ENCODE measurements at places on chromosomes 4 and X. TPM values are rescaled to one million over a fixed set of nuclear protein-coding genes. Genes with fewer than 3 reads are reported as not detected.

- no peak for DNase-seq
Measured at GRCh38 chrX:108412783-108413182, 25.4 kb downstream of the COL4A6 start.

DNA sequence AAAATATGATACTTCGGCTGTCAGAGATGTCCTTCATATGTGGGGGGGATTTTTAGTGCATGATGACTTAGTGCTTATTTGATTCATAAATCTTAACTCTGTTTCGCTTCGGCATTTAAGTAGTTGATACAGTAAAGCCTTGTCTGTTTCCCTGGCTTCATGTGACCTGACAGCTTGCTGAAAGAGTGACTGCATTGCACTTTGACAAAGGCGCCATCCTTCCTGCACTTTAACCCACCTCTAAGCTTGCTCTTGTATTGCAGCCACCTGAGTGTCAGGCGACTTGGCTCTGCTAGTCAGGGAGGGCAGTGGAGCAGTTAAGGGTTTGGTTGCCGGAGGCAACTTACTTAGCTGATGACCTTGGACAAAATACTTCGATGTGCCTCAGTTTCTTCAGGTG, 65.5 kb downstream of the PTTG2 start:
- no peak for DNase-seq

Gene PPEF2
- not detected for polyA plus RNA-seq

DNA sequence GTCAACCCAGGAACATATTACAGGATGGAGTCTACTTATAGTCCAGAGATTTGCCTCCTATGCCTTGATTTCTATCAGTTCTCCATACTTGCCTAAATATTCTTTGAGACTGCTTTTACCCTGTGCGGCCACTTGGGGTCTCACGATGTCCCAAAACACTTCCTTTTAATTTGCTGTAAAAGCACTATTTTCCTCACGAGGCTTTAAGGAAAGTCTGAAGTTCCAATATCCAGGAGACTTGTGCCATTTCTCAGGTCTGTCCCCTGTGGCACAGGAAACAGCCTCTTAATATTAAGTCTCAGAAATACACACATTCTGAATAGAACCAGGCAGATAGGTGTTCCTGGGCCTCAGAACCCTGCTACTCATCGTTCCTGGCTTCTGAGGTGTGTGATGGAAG, 142.9 kb downstream of the TMEM164 start:
- peak; percentile 47 for DNase-seq

- peak; percentile 69 for DNase-seq
Measured at GRCh38 chrX:69285881-69286564, 120.8 kb upstream of the PJA1 start.

GRCh38 chr4:159279084-159279483, 176.2 kb downstream of the RAPGEF2 start:
- no peak for DNase-seq

Gene TMEM150C
- 23.1 TPM for polyA plus RNA-seq

- no peak for DNase-seq
Measured at GRCh38 chr4:169143335-169143734, 127.4 kb downstream of the SH3RF1 start.

- DNase-seq, result peak; percentile 26
Measured at GRCh38 chrX:143435916-143436315, 81.4 kb downstream of the SPANXN3 start.

DNA sequence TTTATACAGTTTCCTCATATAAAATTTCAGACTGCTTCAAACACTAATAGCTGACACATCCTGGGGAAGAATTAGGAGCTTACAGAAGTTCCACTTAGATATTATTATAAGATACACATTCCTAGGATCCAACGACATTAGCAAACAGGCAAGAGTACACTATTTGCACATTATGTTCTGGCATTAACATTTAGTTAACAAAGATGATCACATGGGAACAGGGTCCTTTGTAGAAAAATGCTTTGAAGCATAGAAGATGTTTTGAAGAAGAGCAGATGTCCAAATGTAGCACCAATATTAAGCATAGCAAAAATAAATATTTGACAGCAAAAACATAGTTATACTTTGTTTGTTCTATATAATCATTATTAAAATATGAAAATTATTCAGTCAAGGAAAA, 52.1 kb downstream of the BTC start:
- DNase-seq, result no peak

Gene CT83
- polyA plus RNA-seq, result not detected

DNA sequence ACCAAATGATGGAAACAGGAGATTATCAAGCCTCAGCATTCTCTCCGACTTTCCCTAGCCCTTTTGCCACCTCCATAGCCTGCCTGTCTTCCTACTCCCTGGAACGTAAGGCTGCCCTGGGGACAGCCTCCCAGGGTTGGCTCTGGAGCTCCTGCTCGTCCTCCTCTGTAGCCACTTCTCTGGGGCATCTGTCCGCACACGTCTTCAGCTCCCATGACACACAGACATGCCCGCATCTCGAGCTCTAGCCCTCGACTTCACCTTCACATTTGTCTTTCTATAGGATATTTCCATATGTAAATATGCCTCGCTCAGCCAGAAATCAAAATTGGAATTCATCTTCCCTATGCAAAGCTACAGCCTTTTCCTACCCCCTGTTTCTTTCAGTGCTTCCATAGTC, 67.7 kb downstream of the TSC22D3 start:
- DNase-seq, result no peak

Gene PABPC5
- 0.76 TPM for polyA plus RNA-seq

Gene BEX1
- 395 TPM for polyA plus RNA-seq

DNA sequence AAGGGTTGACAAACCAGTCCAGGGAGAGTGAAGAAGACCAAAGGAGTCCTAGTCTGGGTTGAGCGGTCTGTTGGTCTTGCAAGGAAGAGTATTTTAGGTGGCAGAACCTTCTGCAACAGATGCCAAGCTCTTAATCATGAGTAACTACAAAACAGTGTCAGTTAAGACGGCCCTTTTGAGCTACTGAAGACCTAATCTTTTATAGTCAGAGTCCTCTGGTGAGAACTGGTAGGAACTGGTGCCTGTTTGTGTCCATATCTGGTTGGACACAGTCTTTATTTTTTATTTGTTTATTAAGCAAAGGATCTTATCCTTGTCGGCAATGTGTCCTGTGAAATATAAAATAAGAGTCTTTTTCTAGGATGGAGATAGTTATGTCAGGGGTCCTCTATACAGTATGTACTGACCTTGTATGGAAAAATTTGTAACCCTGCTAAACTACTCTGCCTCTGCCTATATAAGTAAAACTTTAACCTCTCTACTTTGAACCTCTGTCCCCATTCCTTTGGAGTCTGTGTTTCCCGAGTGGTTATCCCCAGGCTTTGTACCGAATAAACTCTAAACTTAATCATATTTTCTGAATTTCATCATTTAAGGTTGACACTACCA, 47.1 kb downstream of the FAM13A start:
- no peak for DNase-seq

- DNase-seq, result no peak
Measured at GRCh38 chrX:77628294-77629025, 157.6 kb downstream of the ATRX start.

GRCh38 chr4:108901291-108901690, 138.4 kb upstream of the ETNPPL start:
- DNase-seq, result no peak

DNA sequence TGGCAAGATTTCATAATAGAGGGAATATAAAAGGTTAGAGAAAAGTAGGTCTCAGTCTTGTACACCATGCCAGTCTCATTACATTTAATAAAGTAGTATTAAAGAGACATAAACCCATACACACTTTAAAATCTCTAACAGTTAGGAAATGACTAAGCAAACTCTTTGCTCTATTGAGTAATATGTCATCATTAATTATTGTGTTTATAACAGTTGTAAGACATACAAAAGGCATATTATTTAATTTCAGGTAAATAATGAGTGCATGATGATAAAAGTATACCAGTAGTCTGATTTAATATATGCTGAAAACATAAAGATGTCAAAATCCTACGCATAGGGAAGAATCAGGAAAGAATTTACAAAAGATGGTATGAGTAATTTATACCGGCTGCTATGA, 31.0 kb upstream of the FGG start:
- no peak for DNase-seq

- DNase-seq, result no peak
Measured at GRCh38 chrX:1418901-1419544, 27.1 kb upstream of the SLC25A6 start.

DNA sequence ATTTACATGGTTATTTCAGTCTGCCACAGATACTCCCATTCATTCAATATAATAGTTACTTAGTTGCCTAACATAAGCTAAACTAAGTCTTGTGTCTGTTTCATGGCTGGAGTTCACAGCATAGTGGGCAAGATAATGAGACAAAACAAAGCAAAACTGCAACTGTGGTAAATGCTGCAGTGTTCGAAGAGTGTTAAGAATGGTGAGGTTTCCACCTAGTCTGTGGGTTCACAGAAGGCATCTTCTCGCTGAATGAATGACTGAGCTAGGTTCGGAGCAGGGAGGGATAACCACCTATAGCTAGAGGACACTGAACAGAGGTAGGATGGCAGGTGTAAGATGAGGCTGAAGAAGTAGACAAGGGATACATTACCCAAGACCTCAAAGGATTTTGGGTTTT, 171.0 kb downstream of the FBXW7 start:
- DNase-seq, result no peak

DNA sequence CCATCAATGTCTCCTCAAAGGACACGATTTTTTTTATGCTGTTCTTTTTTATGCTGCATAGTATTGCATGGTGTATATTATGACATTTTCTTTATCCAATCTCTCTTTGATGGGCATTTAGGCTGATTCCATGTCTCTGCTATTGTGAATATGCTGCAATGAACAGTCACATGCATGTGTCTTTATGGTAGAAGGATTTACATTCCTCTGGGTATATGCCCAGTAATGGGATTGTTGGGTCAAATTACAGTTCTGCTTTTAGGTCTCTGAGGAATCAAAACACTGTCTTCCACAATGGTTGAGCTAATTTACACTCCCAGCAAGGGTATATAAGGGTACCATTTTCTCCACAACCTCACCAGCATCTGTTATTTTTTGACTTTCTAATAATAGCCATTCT, 113.9 kb downstream of the GRIA3 start:
- no peak for DNase-seq

Gene ELF4
- polyA plus RNA-seq, result 9.9 TPM

Gene GBA3
- polyA plus RNA-seq, result 0.15 TPM

DNA sequence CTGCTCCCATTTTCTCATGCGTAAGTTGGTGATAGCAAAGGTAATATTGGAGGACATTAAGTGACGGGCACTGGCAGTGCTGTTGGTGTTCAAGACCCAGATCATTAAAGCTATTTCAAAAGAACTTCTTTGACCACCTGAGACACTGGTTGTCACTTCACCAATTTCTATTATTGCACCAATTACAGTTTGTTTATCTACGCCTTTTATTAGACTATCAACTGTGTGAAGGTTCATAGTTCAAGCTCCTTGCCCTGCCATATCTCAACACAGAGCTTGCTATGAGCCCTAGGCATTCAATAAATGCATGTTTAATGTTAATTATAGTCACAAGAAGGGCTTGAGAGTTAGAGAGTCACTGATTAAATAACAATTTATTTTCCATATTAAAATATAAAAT, 778.7 kb upstream of the HS3ST1 start:
- no peak for DNase-seq

DNA sequence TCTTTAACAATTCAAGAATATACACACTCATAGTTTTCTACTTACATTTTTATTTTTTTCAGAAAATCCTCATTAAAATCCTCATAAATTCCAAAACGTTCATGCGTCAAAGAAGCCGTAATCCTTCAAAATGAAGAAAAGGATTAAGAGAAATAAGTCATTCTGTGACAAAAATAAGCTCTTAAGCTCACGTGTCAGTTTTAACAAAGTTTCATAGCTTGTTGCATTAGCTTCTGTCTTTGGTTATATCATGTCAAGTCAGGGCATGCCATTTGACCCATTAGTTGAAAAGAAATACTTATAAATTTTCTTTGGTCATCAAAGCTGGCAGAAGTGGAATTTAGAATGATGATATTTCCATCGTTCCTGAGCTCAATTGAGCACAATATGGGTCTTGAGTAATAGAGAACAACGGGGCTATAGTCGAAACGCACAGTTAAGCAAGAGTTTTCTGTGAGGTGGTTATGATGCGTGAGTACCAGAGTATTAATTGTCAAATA, 185.2 kb upstream of the CTSO start:
- DNase-seq, result peak; percentile 48

DNA sequence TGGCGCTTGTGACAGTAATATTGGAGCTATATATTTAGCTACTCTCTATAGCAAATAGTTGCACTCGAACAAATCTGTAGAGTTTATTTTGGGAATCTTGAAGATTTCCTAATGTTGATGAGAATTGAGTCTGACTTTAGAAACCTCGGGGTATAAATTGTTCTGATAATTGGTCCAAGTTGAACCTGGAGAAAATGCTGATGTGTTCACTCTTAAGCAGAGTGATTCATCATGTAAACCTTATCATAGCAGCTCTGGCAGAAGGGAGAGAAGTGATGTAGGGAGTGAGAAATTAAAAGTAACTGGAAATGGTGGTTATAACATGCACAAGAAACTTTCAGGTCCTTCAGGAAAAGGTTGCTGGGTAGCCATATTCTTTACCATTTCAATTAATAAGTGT, 16.4 kb upstream of the SLC4A4 start:
- no peak for DNase-seq

DNA sequence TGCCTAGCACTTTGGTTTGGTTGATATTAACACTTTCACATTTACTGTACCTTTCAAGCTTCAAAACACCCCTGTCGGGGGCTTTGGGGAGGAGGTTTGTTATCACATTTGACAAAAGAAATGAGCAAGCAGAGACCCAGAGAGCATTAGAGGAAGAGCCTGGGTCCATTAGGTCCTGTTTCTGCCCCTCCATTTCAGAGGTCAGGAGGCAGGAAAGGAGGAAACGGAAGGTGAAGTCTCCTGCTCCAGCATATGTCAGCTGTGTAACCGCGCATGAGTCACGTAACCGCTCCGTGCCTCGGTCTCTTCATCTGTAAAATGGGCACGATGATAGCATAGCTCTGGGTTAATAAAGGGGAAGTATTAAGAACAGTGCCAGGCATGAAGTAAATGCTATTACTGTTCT, 201.9 kb upstream of the BCOR start:
- DNase-seq, result no peak

GRCh38 chr4:148044912-148045352, 313.0 kb downstream of the ARHGAP10 start:
- DNase-seq, result no peak

GRCh38 chrX:21490341-21490740, 116.1 kb downstream of the CNKSR2 start:
- no peak for DNase-seq

GRCh38 chr4:54898656-54899340, 226.6 kb downstream of the KDR start:
- no peak for DNase-seq

DNA sequence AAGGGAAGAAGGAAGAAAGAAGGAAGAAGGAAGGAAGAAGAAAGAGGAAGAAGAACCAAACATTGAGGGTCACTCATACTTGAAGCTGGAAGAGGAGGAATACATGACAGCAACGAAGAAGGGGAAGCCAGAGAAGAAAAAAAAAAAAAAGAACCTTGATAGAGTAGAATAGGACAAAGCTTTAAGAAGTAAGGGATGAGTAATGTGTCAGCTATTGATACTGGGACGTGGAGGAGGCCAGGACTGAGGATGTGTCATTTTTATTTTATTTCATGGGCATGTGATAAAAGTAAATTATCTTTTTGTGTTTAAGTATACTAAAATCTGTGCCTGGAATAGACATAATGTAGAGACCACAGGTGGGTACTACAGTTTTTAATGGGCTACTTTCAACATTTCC, 6.4 kb downstream of the EDA2R start:
- DNase-seq, result no peak

GRCh38 chr4:26871611-26872010, 11.0 kb downstream of the STIM2 start:
- no peak for DNase-seq

Gene TSPAN7
- polyA plus RNA-seq, result 371 TPM
